ENCODE measurements at places on chromosomes 6 and 20. TPM values are rescaled to one million over a fixed set of nuclear protein-coding genes. Genes with fewer than 3 reads are reported as not detected.
A peak's percentile ranks its signal among the peaks of the same experiment; 100 is the strongest.

DNA sequence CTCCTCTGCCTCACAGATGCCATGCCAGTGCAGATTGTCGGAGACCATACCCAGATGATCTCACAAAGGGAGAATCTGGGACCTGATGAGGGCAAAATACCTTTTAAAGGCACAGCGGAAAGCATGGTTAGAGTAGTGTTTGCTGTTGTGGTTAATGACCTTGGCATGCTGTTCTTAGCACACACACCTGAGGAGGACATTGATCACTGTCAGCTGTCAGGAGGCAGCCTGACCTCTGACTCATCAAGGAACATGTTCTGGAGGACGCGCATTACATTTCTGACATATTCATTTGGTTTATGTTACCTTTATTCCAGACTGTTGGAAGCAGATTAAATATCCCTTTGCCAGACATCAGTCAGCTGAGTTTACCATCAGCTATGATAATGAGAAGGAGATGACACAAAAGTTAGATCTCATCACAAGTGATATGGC lies 57.1 kb downstream of the GOPC start:
- DNase-seq, result no peak

DNA sequence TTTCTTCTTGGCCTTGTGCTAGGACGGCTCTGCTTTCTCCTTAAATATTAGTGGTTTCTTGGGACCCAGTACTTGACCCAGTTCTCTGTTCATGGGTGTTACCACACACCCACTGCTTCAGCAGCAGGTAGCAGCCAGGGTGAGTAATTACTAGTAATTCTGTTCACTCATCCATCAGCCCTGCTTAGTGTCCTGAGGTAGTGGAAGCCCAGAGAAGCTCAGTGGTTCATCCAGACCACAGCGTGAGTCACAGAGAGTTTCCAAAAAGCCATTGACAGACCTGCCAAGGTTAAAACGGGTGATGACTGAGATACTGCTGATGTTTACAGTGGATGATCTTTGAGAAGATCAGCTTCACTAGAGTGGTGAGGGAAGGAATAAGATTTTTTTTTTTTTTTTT lies 51.7 kb upstream of the HINT3 start:
- DNase-seq, result no peak

DNA sequence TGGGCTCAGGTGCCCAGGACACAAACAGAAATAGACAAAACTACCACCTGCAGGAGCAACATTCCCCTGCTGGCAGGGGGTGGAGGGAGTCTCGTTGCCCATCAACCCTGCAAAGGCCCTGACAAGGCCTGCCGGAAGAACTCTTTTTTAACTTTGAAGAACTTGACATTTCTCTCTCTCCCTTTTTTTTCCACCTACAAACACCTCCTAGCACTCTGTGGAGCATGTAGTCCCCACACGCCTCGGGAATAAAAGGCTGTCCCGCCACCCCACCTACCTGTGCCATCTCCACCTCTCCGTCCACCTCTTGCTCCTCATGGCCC lies 54.8 kb downstream of the GNAS-AS1 start:
- DNase-seq, result no peak

- DNase-seq, result no peak
Observed at GRCh38 chr6:42045538-42046460, 4.5 kb upstream of the TAF8 start.

EPHA7 gene
- total RNA-seq, result 35.8 TPM

GRCh38 chr20:3434232-3434631 lies 26.8 kb upstream of the DNAAF9 start:
- DNase-seq, result no peak

REPS1 gene
- total RNA-seq, result 61.1 TPM

LY6G6D gene
- total RNA-seq, result not detected

DNA sequence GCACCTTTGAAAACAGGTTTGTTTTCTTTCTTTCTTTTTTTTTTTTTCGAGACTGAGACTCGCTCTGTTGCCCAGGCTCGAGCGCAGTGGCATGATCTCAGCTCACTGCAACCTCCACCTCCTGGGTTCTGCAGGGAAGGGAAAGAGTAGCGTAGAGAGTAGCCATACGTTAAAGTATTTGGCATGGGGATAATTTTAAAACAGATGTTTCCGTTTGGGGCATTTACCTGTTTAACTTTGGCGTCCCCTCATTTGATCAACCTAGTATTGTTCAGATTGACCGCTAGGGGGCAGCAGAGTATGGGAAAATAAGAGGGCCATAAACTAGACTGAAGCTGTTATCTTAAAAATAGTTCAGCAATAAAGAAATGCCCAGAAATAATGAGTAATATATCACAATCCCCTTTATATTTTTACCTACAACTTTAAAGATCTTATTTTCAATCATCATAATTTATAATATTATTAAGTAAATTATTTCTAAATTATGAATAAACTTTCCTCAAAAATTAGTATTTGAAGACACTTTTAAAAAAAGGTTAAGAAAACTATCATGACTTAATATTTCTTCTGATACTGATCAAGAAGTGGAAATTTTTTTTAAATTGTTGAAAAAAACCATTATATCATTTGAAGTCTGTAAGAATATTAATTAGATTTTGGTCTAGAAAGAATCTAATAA lies 7.6 kb upstream of the TAAR9 start:
- peak; percentile 74 for DNase-seq

DNA sequence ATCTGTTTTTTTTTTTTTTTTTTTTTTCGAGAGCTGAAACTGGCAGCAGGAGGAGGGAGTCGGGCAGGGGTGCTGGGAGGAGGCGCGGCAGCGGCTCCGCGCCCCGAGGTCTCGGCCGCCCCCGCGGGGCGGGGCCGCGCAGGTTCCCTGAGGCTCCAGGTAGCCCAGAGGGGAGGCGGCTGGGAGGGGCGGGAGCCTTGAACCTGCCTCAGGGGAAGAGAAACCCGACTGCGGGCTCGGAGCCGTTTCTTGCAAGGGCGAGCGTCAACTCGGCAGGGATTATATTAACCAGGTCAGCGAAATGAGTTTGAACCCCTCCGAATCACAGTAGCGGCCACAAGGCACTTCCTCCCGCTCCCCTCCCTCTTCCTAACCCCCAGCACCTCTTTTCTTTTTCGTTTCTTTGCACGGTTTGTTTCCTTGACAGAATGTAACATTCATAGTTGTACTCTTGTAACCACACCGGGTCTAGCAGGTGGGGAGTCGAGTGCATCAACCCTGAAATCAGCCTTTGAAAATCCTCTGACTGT lies 2.0 kb downstream of the MYB start:
- DNase-seq, result no peak

All from neural crest cell (in vitro differentiated cells).